Chondrocyte (in vitro differentiated cells): ENCODE measurements at places on chromosomes 4 and X. TPM values are rescaled to one million over a fixed set of nuclear protein-coding genes. Genes with fewer than 3 reads are reported as not detected.

GRCh38 chr4:89055157-89056080 is 1.6 kb downstream of the FAM13A start:
- no peak for DNase-seq

Gene TMEM271
- total RNA-seq, result not detected in 3 replicates

GRCh38 chr4:8192748-8193738 is 6.0 kb upstream of the SH3TC1 start:
- no peak for DNase-seq

DNA sequence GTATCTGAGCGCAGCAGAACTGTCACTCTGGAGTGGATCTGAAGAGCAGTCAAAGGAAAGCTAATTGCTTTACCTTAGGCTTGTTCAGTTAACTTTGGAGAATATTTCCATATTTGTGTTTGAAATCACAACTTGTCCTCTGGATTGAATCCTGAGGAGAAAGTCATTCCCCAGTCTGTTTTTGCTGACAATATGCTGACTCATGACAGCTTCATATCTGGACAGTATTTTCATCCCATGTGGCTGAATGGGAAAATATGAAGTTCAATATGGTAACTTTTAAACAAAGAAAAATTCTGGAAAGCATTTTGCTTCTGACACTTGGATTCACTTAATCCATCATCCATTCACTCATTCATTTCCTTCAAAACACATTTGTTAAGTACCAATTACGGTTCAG is 46.3 kb upstream of the MAGEC3 start:
- DNase-seq, result no peak

Gene RNF128
- total RNA-seq, result not detected in 3 replicates
